Amygdala (tissue), 56 donors: ENCODE measurements at places on chromosomes 12 and 14.

- no peak for DNase-seq
These were observed 374.9 kb downstream of the GXYLT1 start for GRCh38 chr12:41769810-41770209.

DNA sequence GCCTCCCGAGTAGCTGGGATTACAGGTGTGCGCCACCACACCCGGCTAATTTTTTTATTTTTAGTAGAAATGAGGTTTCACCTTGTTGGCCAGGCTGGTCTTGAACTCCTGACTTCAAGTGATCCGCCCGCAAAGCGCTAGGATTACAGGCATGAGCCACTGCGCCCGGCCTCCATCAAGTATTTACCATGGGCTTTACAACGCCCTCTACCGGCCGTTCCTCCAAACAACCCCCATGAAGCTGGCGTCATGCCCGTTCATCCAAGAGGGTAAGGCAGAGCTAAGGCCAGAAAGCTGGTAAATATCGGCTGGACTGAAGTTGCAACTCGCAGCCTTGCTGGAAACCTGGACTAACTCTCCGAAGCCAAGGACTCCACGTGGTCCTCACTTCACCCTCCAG is 41.6 kb downstream of the RNF34 start:
- no peak for DNase-seq

DNA sequence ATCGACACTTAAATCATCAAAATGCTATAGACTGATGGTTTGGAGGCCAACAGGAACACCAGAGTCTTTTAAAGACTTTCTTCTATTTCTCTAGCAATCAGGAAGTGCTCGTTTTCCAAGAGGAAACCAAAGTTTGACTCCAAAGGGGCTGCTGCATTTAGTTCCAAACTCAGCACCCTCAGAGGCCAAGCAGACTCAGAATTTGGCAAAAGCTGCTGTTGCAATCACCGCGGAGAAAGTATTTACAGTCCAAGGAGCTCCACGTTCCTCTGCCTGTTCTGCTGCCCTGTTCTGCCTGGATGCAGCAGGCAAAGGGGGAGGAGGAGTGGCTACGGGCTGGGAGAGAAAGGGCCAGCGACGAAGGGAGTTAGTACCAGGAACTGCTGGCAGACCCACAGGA is 325.1 kb downstream of the BCL11B start:
- no peak for DNase-seq

- DNase-seq, result no peak
These were observed 47.1 kb upstream of the ANKS1B start for GRCh38 chr12:100031836-100032235.

- no peak for DNase-seq
These were observed 481.8 kb downstream of the TMEM117 start for GRCh38 chr12:44317651-44318126.

GRCh38 chr14:101043891-101044290 is 140.4 kb upstream of the RTL1 start:
- DNase-seq, result no peak

- DNase-seq, result no peak
These were observed 12.8 kb downstream of the SOCS2 start for GRCh38 chr12:93585247-93585646.

GRCh38 chr14:55762595-55763232 is 182.7 kb downstream of the KTN1 start:
- DNase-seq, result no peak

DNA sequence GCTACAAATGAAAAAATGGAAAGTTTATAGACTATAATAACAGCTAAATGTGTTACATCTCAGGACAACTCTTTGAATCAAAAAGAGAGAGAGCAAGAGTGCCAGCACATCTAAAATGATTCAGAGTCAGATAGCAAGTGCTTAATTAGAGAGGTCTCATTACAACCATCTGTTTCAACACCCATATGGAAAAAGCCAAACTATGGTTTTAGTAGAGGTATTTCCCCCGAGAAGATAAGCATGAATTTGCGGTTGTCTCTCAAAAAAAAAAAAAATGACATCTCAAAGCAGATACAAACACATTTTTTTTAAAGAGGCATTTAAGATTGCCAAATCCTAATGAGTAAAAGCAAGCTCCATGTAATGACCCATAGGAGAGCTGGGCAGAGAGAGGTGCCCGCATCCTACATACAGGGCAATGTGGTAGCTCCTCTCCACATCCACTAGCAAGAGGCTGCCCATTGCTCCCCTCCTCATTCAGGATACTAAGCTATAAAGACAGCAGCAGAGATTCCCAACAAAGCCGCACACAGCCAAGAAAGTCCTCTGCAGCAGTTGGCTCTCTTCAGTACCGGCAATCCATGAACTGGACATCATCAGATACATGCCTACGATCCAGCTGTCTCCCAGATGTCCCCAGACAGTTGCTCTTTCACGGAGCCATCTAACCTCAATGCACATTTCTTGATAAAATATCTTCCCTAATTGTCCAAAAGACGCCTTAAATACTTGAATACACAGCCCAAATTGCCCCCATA is 100.4 kb downstream of the EFCAB11 start:
- DNase-seq, result no peak

- no peak for DNase-seq
These were observed 11.7 kb upstream of the MYL2 start for GRCh38 chr12:110932046-110932445.

DNA sequence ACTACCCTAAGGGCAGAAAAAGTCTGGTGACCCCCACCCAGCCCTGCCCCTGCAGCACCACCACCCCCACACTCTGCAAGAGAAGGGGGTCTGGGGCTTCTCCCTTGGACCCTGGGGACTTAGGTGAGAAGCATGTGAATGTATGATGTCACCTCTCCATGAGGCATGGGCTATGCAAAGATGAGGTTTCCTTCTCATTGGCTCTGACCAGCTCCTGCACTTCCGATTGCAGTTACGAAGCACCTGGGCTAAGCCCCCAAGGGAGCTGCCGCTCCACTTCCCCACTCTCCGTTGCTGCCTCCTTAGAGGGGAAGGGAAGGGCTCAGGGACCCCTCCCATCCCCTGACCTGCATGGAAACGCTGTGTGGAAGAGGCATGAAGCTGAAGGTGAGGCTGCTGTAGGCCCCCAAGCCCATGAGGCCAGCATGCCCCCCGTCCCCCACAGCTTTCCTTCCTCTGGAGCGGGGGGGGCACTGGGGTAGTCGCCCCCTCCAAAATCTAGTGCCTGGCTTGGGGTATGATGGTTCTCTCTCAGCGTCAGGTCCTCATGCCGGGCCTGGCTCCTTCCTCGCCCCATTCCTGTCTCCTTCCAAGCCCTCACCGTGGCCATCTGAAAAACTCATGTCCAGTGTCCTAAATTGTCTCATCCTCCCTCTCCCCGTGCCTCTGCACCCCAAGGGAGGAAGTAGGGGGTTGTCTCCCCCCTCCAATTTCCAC is 5.5 kb upstream of the DDX23 start:
- no peak for DNase-seq

- no peak for DNase-seq
These were observed 32.3 kb downstream of the SLC15A5 start for GRCh38 chr12:16245209-16245608.

DNA sequence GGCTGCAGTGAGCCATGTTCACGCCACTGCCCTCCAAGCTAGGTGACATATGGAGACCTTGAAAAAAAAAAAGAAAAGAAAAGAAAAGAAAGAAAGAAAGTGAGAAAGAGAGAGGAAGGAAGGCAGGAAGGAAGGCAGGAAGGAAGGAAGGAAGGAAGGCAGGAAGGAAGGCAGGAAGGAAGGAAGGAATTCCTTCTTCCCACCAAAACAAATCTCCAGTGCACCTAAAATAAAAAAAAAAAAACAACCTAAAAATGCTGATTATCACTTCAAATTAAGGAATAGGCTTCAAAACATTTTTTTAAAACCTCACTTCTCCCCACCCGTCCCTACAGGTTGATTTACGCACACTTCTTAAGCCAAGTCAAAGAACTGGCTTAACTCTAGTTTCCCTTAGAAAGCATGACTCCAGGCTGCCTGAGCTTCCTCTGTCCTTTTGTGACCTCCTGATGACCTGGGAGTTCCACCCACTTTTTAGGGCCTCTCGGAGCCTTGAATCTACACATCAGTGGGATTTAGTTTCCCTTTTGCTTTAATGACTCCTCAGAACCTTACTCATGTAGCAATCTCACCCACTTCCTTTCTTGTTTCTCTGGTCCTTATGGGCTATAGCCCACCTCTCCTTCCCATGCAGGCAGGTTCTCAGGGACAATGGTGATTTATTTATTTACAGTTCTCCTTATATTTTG is 18.6 kb downstream of the DUSP6 start:
- no peak for DNase-seq
